ENCODE measurements at places on chromosomes 5 and 9.

- no peak for DNase-seq
Observed at GRCh38 chr5:140038373-140038957, 4.6 kb downstream of the NRG2 start.

GRCh38 chr9:125811002-125811401 is 63.8 kb downstream of the PBX3 start:
- DNase-seq = no peak

DNA sequence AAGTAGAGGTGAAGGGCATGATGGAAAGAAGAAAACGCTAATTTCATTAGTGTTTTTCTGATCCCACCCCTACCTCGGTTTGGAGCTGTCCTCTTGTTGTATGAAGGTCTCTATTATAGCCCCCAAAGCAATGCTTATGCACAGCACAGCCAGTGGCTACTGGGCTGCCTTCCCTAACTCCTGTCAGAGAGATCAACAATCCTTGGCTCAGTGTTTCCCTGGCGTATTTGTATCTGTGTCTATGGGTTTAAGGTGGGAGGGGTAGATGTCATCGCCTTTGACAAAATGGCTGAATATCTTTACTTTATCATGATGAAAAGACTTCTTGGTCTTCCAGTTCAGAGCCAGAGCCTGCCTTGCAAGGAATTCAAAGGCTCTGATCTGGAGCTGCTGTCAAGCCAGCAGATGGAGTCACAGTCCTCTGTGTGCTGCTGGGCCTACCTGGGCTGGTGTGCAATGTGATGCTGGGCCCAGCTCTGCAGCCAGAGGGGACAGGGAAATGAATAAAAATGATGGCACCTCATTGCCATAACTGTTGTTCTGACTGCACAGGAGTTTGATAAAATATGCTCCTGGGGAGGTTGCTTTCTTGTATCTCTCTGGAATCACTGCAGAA is 20.1 kb upstream of the HSPA9 start:
- DNase-seq = no peak

DNA sequence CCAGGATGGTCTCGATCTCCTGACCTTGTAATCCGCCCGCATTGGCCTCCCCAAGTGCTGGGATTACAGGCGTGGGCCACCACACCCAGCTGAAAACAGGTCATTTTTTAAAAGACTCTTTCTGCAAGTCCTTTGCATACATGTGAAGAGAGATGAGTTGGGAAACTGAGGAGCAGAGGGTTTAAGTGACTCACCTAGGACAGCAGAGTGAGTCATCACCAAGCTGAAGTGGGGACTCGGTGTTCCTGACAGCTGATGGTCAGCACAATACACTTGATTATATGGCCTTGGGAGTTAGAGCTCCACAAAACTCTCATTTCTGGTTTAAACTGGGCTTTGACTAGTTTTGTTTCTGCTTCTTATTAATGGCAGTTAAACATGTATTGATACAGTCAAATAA is 38.1 kb upstream of the SSBP2 start:
- DNase-seq = no peak

DNA sequence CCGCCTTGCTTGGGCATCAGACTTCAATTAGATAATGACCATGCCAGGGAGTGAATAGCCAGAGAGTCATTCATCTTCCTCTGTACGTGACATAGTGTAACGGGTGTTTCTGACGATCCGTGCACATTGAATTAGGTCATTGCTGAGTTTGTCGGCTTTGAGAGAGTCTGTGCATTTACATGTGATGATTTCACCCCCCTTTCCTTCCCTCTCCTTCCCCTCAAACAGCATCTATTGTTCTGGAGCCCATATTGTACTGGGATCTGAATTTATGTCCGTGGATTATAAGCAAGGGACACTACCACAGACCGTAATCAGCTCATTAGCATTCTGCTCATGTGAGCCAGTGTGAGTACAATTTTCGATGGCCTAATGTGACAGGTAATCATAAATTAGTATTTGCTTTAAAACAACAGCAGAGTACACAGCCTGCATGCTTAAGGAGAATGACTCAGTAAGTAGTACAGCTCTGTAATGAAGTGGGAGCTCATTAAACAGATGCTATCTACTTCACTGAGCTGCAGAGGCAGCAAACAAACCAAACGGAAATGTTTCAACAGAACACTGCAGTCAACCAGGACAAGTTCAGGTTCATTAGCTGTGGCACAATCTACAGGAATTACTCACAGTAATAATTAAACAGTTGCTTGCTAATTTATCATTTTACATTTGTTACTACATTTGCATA is 302.1 kb downstream of the CSNK1G3 start:
- no peak for DNase-seq

- DNase-seq = no peak
Observed at GRCh38 chr9:93300585-93301081, 116.7 kb downstream of the WNK2 start.

DNA sequence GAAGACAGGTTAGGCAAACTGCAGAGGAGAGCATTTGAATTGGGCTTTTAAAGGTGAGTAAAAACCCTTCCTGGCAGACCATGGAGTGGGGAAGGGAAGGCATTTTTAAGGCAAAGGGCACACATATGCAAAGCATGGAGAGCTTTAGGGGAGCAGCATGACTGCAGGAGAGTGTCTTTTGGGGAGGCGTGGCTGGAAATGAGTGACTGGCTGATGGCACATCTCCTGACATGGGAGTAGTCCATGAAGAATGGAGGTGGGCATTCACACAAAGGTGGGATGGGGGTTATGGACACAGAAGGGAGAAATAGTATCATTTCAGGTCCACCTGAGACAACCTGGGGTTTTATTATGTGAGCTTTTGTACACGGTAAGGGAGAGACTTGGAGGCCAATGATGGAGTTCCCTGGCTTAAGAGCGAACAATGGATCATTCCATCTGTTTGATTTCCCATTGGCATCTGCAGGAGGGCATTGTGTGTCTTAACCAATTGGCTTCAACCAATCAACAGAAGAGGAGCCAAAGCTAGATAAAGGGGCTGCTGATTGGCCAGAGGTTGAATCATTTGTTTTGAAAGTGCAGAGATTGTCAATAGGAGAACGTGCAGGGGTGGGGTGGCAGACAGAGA is 2.1 kb downstream of the NSG2 start:
- DNase-seq = no peak

Data from activated T-helper 1 cell treated with Interleukin-2 at 50 U/mL for 16 hours (primary cell).